ENCODE measurements at places on chromosomes 2 and 18.
A peak's percentile ranks its signal among the peaks of the same experiment; 100 is the strongest.

GRCh38 chr2:181231151-181231550 lies 226.0 kb upstream of the ITGA4 start:
- no peak for DNase-seq

GRCh38 chr2:235106874-235107639 lies 155.2 kb downstream of the SH3BP4 start:
- peak; percentile 59 for DNase-seq

- DNase-seq, result no peak
Observed at GRCh38 chr2:136207665-136208064, 89.7 kb upstream of the CXCR4 start.

- DNase-seq, result no peak
Observed at GRCh38 chr18:73961804-73962203, 185.8 kb downstream of the FBXO15 start.

- DNase-seq, result no peak
Observed at GRCh38 chr2:36376992-36377738, 21.6 kb downstream of the CRIM1 start.

- no peak for DNase-seq
Observed at GRCh38 chr2:129802290-129802689, 177.2 kb upstream of the RAB6C start.

GRCh38 chr2:71798266-71799012 lies 345.1 kb downstream of the DYSF start:
- DNase-seq, result no peak

- no peak for DNase-seq
Observed at GRCh38 chr2:25241452-25241851, 73.1 kb upstream of the POMC start.

- DNase-seq, result no peak
Observed at GRCh38 chr2:173684896-173685459, 280.2 kb downstream of the SP3 start.

GRCh38 chr18:21404426-21404825 lies 162.4 kb downstream of the GREB1L start:
- no peak for DNase-seq

GRCh38 chr18:45493830-45494229 lies 121.4 kb upstream of the SLC14A2 start:
- DNase-seq, result no peak

DNA sequence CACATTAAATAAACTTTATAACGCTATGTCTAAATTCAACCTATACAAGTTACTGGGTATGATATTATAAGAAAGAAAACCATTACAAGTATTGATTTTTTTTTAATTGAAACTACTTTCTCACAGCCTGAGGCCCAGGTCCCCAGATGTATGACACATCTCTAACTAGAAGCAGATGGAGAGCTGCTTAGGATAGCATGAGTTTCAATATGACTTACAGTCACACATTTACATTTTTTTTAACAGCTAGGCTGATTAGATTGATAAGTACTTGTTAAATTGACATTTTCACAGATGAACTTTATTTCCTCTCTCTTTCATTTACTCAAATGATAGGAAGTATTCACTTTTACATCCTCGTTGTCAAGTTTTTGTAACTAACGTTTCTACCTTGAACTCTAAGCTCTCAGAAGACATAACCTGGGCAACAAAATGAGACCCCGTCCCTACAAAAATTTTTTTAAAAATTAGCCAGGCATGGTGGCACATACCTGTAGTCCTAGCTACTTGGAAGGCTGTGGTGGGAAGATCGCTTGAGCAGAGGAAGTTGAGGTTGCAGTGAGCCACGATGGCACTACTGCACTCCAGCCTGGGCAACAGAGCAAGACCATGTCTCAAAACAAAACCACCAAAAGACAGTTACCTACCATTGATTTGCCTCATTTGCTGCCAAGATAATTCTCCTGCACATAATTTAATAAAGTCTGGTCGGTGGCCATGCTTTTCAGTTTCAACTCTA lies 52.4 kb downstream of the STK39 start:
- DNase-seq, result no peak

DNA sequence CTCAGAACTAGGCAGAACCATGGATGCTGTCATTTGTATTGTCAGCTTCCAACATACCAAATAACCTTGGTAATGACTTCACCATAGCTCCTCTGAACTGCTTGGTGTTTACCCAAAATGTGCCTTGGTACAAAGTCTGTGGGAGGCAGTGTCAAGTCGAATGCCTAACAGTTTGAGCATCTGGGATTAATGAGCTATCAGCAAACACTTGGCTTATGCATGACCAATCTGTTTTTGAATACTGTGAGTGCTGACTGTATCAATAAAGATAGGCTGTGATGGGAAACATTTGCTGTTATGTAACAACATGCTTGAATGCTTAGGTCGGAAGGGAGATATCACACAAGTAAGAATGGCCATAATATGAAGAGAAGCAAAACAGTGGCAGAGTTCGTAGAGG lies 455.4 kb downstream of the CMPK2 start:
- no peak for DNase-seq

GRCh38 chr2:9665898-9666297 lies 35.1 kb upstream of the YWHAQ start:
- no peak for DNase-seq

GRCh38 chr2:152497481-152498052 lies 162.6 kb downstream of the FMNL2 start:
- DNase-seq, result no peak

DNA sequence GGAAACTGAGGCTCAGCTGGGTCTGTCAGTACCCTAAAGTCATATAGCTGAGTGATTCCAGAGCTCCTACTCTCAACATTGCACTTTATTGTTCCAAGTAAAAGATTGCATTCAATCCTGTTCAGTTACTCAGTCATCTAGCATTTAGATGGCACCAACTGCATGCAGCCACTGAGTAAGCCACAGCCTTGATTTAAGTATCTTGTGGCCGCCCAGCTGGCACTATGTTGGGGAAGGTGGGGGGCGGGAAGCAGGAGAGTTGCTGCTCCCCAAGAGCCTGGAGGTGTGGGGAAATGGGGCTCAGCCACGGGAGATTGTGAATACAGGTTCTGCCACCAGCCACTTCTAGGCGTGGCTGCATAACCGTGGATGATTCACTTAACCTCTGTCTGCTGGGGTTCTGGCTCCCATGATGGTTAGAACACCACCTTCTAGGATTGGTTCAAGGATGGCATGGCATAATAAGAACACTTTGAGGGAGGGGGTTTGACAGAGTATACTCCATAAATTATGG lies 17.1 kb downstream of the ZFP36L2 start:
- no peak for DNase-seq

DNA sequence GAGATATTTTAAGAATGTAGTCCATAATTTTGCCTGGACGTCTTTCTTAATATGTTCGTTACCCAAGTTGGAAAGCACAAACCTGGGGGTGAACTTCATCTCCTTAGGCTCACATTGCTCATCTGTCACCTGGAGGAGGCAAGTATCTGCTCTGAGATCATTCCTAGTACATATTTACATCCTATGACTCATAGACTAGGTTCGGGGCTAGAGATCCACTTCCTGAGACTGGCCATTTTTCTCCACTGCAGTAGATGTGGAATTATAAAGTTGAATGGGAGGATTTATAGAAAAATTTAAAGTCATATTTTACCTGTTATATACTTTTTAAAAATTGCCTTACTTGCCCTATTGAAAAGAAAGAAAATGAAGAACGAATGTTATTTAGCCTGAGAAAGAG lies 77.5 kb upstream of the PROKR1 start:
- DNase-seq, result no peak

DNA sequence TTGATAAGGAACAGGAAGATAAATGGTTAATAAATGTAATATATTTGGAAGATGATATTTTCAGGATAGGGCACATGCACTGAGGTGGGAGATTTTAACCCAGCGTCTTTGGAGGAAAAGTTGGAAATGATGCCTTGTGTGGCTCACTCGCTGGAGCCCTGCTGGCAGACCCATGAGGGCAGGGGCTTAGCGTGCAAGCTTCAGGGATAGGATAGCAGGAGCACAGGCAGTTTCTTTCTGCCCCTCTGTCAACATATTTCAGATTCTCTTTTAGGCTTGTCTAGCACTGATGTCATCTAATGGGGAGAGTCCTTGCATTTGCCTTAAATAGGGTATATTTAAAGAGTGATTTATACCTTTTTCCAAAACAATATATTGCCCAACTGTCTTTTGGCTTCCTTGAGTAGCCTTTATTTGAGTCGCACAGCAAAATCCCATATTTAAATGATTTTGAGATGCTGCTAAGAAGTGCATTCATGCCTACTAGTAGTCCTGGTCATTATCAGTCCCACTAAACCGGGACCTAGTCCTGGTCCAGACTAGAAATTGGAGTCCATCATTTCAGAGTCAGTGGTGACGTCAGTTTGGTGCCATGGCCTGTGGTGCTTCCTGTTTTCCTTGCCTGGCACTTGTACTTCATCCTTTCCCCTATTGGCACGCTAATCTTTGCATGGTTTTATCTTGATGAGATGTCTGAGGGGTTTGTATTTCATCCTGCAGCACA lies 45.8 kb downstream of the SH3RF3 start:
- no peak for DNase-seq

DNA sequence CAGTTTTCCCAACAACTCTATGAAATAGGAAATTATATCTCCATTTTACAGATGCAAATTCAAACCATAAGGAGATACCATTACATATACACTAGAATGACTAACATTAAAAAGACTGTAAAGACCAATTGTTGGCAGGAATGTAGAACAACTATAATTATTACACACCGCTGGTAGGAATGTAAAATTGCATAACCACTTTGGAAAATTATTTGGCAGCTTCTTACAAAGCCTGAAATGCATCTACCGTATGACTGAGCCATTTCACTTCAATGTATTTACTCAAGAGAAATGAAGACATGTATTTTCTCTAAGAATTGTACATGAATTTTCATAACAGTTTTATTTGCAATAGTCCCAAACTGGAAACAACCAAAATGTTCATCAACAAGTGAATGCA lies 189.1 kb upstream of the BCL2L11 start:
- DNase-seq, result no peak

GRCh38 chr2:28617502-28618184 lies 121.8 kb downstream of the PLB1 start:
- DNase-seq, result no peak

GRCh38 chr18:32298171-32298667 lies 108.4 kb downstream of the MEP1B start:
- DNase-seq, result no peak

DNA sequence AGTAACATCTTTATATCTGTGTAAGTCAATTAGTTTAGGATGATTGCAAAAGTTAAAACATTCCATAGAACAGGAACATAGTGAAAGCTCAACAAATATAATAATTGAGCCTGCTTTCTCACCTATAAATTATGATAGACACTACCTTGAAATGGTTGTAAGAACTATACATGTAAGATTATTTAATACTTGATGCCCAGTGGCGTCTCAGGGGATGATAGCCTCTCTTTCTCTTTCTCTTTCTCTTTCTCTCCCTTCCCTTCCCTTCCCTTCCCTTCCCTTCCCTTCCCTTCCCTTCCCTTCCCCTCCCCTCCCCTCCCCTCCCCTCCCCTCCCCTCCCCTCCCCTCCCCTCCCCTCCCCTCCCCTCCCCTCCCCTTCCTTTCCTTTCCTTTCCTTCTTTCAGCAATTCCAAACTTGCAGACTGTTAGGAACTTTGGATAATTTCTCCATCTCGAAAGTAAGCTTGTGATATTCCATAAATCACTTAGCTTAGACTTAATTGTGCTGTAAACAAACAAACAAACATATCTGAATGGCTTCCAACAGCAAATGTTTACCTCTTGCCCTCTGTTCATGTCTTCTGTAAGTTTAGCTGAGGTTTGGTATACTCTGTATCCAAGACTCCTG lies 1102.7 kb downstream of the TSN start:
- DNase-seq, result no peak

- DNase-seq, result no peak
Observed at GRCh38 chr2:50614056-50614455, 417.9 kb downstream of the NRXN1 start.

GRCh38 chr2:157052685-157053224 lies 204.8 kb upstream of the GALNT5 start:
- no peak for DNase-seq

- DNase-seq, result no peak
Observed at GRCh38 chr18:71729611-71730010, 814.5 kb downstream of the CBLN2 start.

DNA sequence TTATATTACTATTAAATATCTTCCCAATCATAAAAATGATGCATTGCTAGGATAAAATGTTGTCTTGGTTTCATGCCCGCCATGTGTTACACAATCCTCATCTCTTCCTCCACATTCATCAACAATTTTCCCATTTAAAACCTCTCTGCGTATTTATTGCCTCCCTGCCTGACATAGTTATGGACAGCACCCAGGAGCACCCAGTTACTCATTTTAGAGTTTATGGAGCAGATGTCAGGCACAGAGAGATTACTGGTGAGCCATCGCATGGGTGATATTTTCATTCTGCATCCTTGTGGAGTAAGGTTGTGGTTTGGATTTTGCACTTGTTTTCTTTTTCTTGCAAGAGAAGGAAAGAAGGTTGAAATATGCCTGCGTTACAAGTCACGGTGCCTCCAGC lies 116.7 kb upstream of the NPAS2 start:
- DNase-seq, result no peak

DNA sequence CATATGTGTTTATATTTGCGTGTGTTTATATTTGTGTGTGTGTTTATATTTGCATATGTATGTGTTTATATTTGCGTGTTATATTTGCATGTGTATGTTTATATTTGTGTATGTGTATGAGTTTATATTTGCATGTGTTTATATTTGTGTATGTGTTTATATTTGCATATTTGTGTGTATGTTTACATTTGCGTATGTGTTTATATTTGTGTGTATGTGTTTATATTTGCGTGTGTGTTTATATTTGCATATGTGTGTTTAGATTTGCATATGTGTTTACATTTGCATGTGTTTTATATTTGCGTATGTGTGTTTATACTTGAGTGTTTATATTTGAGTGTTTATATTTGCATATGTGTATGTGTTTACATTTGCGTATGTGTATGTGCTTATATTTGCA lies 115.7 kb upstream of the CTDP1 start:
- DNase-seq, result no peak

DNA sequence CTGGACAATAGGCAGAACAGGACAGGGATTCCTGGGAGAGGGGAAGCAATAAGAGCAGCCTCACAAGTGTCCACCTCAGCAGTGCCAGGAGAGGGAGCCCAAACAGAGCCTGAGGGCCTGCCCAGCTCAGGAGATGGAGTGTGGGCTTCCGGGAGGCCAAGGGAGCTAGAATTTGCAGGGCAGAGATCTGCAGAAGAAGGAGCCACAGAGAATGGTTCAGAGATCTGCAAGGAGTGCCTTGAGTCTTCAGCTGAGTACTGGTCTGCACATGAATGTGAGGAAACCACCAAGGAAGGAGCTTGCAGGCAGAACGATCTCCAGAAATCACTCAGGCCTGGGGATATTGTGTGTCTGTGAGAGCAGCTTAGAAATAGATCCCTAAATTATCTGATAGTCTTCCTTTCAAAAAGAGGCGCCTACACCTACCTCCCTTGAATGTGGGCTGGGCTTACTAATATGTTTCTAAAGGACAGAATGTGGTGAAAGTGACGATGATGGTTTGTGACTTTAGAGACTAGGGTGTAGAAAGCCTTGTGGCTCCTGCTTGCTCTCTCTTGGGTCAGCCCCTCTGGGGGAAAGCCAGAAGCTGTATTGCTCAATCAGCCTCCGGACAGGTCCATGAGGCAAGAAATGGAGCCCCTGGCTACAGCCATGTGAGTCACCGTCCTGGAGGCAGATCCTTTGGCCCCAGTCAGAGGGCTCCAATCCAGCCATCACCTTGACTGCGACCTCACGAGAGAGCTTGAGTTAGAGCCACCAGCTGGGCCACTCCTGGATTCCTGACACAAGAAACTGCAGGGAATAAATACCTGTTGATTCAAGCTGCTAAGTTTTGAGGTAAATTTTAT lies 7.6 kb upstream of the LPIN1 start:
- no peak for DNase-seq
